ENCODE measurements at places on chromosomes 16 and 17.
A peak's percentile ranks its signal among the peaks of the same experiment; 100 is the strongest.

GRCh38 chr17:46010597-46011186, 11.6 kb downstream of the STH start:
- DNase-seq: no peak

DNA sequence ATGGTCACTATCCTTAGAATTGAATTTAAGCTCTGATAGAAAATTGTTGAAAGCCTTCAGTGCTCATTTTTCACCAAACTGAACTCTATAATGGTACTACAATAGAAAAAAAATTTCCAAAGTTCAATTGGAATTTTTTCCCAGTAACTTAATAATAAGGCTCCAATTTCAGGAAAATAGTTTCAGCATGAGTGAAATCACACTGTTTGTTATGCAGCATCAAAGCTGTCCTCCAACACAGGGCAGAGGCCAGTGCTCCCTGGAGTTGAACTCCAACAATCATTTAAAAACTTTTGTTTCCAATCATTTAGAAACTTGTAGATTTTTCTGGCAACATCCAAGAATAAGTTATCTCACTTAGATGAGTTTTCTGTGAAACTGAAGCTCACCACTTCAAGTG, 103.1 kb upstream of the HSBP1 start:
- DNase-seq: no peak

GRCh38 chr16:11556945-11557720, 29.6 kb downstream of the LITAF start:
- DNase-seq: no peak

DNA sequence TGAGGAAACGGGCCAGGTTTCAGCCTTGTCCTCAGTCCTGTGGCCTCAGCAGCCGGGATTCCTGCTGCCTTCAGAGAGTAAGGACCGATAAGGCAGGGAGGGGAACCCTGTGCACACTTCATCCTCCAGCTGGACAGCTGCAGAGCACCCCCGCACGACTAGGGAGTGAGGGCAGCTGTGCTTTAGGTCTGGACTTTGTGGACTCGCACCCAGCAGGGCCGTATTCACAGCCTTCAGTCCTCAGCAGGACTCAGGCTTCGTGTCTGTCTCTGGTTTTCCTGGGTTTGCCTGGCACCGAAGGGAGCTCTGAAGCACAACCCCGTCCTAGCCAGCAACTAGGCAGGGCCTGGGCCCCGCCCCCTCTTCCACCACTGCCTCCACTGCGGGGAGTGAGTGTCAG, 45.8 kb upstream of the CACNG5 start:
- no peak for DNase-seq

DNA sequence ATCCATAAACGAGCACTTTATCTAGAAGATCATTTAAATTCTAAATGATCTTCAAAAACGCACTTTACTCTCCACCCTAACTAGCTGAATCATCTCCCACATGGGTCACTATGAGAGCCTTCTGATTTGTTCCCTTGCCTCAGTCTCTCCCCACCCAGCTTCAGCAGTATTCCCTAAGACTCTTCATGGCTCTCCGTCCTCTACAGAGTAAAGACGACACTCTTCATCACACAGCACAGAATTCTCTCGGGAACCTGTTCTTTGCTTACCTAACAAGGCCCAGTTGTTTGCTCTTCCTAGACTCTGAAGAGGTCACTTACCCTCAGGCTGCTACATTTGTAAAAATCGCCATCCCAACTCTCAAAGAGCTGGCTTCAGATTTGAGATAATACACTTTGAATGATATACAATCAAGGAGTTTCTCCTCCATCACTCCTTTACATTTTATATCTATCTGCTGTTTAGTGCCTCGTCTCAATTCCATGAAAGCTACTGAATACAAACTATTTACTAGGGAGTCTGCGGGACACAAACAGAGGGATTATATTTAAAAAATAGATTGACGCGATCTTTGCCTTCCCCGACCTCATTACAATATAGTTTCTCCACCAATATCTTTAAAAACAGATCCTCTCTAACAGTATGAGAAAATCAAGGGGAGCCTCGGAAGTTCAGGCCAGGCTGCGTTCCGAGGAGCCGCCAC, 511 bp upstream of the LIG3 start:
- no peak for DNase-seq

DNA sequence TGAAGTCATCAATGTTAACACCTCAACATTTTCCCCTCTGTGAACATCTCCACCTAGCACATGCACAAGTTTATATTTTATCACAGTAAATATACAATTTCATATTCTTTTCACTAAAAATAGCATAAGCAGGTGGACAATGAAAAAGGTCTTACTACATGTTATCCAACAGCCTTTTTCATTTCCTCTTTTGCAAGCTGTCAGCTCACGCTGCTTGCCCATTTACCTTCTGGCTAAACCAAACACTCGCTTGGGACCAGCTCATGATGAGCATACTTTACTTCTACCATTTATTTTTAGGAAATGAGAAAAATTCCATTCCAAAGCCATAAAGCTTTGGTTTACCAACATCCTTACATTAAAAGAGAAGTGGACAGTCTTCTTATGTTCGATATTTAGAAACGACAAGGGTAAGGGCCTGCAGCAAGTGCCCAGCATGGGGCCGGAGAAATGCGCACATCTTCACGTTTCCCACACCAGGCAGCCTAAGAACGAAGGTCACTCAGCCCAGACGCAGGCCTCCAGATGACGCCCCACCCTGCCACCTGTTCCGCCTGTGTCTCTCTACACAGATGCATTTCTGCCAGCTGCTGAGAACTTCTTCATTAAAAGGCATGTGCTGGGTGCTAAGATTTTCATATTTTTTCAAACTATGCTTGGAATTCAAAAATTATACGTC, 13.9 kb downstream of the SNN start:
- DNase-seq: no peak

DNA sequence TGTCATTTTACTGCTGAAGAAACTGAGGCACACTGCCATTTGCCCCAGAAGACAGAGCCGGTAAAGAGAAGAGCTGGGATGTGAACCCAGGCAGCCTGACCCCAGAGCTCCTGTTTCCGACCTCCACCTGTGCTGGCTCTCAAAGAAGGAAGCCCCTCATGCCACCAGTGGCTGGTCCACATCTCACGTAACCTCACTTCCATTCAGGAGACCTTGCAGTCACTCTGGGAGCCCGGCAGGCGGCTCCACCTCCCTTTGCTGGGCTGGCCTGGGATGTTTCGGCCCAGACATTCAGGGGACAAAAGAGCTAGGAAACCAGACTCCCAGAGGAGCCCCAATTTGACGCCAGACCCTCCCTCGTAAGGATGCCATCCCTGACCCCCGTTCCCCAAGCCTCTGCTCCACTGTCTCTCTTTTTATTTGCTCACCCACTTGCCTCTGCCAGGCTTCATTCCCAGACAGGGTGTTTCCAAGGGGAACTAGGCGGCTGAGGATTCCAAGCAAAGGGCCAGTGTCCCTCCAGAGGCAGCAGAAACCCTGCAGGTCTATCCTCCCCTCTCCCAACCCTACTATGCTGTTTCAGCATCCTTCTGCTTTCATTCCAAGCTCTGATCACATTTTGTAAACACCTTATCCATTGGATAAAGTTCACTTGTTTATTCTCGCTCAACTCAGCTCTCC, 2.8 kb downstream of the TAF1C start:
- no peak for DNase-seq

DNA sequence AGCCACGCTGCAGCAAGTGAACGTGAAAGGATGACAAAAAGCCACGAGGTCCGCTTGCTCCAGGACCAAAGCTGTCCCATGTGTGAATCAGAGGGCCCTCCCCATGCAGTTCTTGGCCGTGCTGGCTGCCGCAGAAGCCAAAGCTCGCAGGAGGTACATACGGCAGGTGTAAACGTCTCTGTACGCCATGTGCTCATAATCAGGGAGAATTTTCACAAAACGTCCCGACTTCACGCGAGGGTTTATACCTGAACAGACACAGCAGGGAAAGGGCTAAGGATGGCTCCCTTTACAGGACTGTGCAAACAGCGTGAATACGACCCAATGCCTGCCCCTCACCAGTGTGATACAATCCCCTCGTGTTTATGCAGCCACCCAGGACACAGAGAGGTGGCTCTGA, 25.3 kb downstream of the FBXO31 start:
- DNase-seq: no peak

DNA sequence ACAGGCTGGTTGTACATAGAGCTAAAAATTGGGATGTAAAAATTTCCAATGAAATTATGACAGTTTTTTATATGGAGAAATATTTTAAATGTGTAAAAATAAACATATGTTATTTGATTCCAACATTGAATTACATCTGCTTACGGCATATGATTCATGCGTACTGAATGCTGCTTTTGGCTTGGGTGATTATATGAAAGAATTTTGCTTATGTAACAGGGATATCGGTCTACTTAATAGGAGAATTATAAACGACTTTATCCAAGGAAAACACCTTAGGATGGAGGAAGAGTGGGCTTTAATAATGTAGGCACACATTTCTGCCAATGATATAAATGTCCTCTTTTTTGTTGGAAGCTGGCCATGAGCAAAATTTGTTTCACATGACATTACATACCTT, 197.3 kb upstream of the GOT2 start:
- DNase-seq: no peak

GRCh38 chr16:9139965-9140364, 48.5 kb downstream of the HAPSTR1 start:
- DNase-seq: peak; percentile 38

GRCh38 chr16:80263181-80263823, 277.5 kb upstream of the DYNLRB2 start:
- no peak for DNase-seq

DNA sequence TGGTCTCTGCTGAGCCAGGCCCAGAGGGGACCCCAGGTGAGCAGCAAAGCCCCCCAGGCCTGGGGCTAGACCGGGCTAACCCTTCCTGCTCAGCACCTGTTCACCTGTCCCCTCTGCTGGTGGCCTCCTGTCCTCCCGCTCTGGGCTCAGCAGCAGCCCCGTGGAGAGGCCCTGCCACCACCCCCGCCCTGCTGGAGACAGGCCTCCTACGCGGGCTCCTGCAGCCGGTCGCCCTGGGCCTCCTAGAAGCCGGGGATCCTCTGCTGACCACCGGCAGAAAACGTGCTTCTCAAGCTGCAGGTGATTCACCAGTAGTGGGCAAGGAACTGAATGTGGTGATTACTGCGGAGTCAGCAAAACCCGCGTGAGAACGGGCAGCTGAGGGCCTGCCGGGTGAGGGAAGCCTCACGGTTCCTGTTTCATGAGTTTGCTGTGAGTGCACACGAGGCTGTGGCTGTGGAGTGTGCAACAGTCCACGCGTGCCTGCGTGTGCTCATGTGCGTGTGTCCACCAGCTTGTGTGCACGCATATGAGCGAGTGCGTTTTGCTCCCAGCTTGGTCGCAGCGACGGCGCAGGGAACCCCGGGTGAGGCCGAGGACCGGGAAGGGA, 792 bp downstream of the SECTM1 start:
- peak; percentile 64 for DNase-seq

DNA sequence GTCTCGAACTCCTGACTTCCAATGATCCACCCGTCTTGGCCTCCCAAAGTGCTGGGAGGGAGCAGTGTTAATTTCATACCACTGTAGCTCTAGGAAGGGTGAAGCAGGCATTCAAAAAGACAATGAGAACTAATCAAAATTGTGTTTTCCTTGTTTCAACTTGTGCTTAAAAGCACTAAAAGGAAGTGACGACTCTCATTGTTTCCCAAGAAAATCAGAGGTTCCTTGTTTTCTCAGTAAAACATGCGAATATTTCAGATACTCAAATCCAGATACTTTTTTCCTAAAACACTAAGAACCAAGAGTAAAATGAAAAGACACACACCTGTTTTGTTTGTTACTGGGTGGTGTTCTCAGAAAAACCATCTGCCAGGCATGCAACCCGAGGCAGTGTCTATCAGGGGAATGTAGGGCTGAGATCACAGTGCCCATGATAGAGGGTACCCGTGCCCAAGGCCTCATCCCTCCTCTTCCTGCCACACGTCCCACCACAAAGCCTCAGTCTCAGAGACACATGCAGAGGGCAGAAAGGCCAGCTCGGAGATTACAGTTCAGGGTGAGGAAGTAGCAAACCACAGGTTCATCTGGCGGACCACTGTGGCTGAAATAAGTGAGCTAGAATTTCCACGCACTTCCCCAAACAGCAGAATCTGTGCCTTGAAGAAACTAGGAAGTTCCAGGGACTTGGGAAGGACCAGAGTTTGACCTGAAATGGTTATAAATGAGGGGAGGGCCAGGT, 33.7 kb downstream of the GINS3 start:
- no peak for DNase-seq

GRCh38 chr17:34852614-34853013, 108.6 kb downstream of the CCT6B start:
- no peak for DNase-seq

- no peak for DNase-seq
Measured at GRCh38 chr17:74480290-74480689, 13.9 kb downstream of the CD300A start.

GRCh38 chr17:73555199-73555960, 88.9 kb downstream of the SDK2 start:
- no peak for DNase-seq

- DNase-seq: no peak
Measured at GRCh38 chr17:66751771-66752170, 83.1 kb upstream of the CACNG5 start.

DNA sequence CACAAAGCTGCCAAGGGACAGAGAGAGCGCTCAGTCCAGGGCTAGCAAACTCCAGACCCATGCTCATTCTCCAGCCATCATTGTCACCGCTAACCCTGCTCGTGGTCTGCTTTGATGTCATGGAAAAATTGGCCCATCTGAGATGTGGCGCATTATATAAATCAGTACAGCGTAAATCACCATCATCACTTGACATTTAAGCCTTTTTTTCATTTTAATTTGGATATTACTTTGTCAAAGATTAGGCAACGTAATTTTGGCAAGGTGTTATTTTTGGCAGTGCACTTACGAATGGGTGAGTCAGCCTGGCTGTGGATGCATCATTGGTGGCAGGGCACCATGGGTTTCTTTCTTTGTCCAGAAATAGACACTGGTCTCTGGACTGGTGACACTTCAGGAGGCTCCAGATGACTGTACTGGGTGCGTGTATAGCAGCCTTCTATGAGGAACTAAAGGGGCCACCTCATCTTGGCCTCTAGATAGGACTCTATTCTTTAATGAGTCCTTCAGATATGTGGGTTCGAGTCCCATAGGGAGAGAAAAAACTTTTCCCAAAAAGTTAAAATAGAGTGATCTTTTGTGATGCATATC, 166.3 kb downstream of the MSI2 start:
- DNase-seq: peak; percentile 70

- DNase-seq: no peak
Measured at GRCh38 chr17:7133424-7133823, 18.8 kb upstream of the ASGR2 start.

DNA sequence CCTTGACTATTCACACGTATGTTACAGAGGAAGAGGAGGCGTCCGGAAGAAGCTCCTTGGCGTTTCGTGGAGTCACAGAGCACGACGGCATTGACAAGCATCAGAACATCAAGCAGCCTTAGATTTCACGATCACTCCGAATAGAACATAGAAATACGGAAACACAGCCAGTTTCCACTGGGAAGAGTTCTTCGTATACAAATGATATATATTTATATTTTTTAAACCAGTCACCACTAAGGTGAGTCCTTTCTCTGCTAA, 3.1 kb downstream of the CBLN1 start:
- no peak for DNase-seq

Data from RWPE1 (cell line).